Fibroblast of lung (primary cell): ENCODE measurements at places on chromosomes 12 and 14.

GRCh38 chr12:13918897-13919296 is 62.5 kb downstream of the GRIN2B start:
- DNase-seq: no peak

- DNase-seq: peak; percentile 60
These were observed 83.3 kb downstream of the PLEKHG7 start for GRCh38 chr12:92786045-92786444.

DNA sequence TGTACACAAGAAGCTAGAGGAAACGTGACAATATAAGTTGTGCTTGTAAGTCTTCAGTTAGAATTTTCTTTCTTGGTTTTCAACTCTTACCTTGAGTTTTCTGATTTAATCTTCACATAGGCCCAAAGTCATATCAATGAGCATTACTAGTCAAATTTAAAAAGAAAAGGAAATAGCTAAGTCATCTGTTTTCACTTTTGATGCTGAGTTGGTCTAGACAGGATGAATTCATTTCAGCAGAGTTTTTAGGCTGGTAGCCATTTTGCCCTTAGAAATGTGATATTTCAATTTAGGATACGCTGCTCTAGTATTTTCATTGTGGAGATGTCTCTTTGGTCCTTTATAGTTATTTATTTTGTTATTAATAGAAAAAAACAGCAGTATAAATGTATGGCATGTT is 44.6 kb upstream of the KRAS start:
- no peak for DNase-seq

DNA sequence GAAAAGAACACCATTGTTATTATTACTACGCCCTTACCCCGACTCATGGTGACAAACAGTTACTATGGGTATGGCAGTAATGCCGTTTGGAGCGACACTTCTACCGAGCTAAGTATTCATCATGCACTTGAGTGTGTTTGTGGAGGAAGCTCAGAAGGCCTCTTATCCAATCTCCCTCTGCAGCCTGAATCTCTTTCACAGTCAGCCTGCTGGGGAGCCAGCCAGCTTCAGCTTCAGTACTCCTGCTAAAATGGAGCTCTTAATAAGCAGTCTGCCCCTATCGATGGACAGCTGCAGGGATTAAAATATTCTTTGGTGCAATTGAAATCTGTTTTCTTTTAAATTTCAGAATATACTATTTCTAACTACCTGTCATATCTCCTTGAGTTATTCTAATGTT is 24.7 kb upstream of the ATP5MC2 start:
- DNase-seq: no peak

GRCh38 chr12:6604259-6605029 is 2.7 kb downstream of the CHD4 start:
- DNase-seq: no peak

- peak; percentile 27 for DNase-seq
These were observed at the start of gene ARHGAP5 for GRCh38 chr14:32077081-32078022. Gene ARHGAP5, plus strand, starts transcription at chr14:32077304. Its CDS starts 13,366 bp downstream, at chr14:32090670.

- DNase-seq: no peak
These were observed 9.9 kb downstream of the TUNAR start for GRCh38 chr14:95886366-95887056.

DNA sequence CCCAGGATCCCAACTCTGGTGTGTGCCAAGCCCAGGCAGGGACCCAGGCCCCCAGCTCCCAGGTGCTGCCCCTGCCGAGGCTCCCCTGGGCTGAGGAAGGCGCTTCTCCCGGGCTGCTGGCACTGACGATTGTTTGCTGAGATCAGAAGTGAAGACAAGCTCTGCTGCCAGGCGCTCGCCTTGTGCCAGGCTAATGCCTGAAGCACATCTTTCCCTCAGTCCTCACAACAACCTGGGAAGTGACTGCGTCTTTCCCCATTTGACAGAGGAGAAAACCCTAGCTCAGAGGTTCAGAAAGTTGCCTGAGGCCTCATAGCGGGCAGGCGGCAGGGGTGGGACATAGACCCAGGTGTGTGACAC is 36.8 kb downstream of the ANKRD9 start:
- no peak for DNase-seq

GRCh38 chr12:123886258-123886657 is 86.4 kb downstream of the CCDC92 start:
- DNase-seq: no peak

DNA sequence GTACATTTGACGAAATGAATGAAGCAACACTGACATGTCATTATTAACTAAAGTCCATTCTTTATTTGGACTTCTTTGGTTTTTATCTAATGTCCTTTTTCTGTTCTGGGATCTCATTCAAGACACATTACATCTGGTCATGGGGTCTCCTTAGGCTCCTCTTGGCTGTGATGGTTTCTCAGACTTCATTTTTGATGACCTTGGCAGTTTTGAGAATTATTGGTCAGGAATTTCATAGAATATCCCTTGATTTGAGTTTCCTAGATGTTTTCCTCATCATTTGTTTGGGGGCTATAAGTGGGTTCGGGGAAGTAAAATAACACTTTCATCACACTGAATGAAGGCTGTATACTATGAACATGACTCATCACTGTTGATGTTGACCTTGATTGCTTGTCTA is 770.6 kb downstream of the AACS start:
- no peak for DNase-seq

DNA sequence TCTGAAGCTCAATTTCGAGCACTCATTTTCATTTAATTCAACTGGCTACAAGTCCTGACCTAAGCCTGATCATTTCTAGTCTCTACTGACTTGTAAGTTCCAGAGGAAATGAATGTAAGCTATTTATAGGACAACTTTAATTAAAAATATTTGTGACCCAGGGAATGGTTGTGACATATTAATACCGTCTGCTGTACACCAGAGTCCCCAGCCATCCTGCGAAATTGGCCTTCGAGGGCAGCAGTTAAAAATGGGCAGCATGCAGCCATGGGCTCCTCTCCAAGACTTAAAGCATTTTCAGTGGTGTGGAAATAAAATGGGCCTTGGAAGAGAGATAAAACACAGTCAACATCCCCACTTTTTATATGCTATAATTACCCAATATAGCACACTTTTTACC is 30.7 kb upstream of the OVCH1 start:
- DNase-seq: no peak

- no peak for DNase-seq
These were observed 151.7 kb downstream of the RPAP3 start for GRCh38 chr12:47554046-47554653.

DNA sequence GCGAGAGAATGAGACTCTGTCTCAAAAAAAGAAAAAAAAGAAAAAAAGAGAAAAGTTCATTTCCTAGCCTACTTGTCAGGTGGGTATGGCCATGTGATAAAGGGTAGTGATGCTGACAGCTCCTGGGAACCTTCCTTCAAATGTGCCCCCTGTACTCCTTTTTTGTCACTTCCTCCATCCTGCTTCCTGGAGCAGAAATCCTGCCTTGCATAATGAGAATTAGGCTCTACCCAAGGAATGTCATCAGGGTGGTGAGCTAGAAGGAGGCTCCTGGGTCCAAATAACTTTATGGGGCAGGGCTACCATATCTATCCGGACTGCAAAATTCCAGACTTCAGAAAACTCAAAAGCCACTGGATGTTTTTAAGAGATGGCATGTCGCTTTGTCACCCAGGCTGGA is 27.8 kb upstream of the FBXO34 start:
- DNase-seq: no peak

- no peak for DNase-seq
These were observed 186.8 kb upstream of the RBM19 start for GRCh38 chr12:114152890-114153289.

- peak; percentile 13 for DNase-seq
These were observed 40.1 kb downstream of the SMIM41 start for GRCh38 chr12:52119398-52120254.

DNA sequence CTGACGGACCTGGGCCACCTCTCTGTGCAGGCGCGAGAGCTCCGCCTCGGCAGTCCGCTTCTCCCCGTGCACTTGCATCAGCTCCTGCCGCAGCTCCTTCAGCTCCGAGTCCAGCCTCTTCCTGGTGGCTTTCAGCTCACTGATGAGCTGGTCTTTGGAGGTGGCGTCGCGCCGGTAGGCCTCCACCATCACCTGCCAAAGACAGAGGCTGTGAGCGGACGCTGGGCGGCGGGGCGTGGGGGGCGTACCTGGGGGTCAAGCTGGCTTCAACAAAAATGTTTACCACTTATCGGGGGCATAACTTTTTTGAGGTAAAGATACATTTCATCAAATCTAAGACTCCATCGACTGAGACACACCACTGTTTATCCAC is 27.5 kb upstream of the ANKLE2 start:
- DNase-seq: no peak

DNA sequence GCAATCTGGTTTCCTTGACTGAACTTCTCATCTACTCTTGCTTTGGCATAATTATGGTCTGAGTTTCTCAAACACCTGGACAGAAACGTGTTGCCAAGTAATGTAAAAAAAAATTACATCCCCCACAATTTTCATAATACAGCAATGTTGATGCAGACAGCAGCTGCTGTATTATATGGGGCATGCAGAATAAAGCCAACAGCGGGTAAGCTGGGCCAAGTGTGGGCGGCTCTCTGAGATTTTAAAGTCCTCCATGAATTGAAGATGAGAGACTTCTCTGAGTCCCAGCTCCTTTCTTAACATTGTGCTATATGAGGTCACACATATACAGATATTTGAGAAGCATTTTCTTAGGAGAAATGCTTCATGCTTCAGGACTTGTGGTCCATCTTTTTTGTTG is 881.2 kb downstream of the GALC start:
- DNase-seq: no peak

DNA sequence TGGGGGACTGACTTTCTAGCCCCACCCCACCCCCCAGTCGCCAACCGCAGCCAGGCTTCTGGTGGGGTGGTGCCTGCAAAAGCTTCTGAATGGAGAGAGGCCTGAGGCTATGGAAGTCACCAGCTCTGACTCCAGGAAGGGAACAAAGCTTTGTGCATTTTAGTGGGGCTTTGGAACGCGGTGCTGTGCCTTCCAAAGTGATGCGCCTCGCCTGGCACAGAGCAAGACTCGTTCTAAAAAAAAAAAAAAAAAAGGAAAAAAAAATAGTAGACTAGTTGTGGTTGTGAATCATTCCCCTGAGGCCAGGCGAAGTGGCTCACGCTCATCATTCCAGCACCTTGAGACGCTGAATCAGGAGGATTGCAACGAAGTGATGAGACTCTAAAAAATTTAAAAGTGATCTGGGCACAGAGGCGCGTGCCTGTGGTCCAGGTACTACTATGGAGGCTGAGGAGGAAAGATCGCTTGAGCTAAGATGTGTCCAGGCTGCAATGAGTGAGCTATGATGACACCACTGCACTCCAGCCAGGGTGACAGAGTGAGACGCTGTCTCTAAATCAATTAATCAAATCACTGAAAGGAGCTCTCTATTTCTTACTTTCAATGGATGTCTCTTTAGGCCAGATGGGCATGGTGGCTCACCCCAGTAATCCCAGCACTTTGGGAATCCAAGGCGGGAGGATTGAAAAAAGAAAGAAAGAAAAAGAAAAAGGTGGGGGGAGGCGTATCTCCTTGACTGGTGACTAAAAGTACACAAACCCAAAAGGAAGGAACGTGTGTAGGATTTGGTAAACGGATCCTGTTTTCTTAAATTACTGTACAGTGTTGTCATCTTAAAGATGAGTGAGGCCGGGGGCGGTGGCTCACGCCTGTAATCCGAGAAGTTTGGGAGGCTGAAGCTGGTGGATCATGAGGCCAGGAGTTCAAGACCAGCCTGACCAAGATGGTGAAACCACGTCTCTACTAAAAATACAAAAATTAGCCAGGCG is 259.6 kb upstream of the ALG10B start:
- DNase-seq: no peak

GRCh38 chr12:51837286-51837685 is 11.2 kb downstream of the FIGNL2 start:
- DNase-seq: no peak

DNA sequence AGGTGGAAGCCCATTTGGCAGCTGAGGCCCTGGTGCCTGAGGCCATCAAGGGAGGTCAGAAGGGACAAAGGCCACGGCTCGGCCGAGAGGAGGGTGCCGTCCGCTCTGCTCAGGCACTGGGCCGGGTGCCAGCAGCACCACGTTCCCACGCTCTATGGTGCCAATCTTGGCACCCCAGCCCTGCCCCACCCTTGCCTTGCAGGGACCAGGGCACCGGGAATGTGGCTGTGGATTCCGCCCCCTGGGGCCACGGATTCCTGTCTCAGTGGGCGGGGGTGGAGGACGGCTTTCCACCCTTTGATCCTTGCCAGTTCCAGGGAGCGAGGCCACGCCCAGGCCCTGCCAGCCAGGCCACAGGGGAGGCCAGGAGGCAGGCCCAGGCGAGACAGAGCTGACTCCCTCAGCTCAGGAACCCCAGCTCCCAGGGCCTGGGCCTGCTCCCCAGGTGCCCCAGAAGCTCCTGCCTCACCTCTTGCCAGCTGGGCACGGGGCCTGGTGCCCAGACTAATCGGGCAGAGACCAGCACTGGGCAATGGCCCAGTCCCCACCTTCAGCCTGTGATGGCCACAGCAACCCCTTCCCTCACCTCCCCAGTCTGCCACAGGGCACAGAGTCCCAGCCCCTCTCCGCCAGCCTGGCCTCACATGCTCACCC is 26.4 kb upstream of the GPR132 start:
- peak; percentile 38 for DNase-seq

GRCh38 chr12:28355161-28355560 is 164.9 kb downstream of the CCDC91 start:
- peak; percentile 12 for DNase-seq

DNA sequence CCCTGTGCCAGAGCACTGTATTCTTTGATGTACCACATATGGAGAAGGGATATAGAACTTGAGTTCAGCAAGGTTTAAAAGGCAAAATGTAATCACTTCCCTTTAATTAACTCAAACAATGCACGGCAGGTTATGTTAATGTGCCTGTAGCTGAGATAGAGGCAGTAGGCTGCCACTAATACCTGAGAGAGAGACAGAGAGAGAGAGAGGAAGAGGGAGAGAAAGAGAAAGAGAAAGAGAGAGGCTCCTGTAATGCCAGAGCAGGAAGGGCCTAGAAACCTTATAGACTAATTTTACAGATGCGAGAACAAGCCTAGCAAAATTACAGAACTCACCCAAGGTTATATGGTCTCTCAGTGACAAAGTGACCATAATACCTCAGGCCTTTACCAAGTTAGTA is 679.8 kb downstream of the NRXN3 start:
- no peak for DNase-seq
